ENCODE measurements at places on chromosomes 2 and 18.

- DNase-seq = no peak
Measured at GRCh38 chr2:195756218-195756942, 99.4 kb downstream of the SLC39A10 start.

DNA sequence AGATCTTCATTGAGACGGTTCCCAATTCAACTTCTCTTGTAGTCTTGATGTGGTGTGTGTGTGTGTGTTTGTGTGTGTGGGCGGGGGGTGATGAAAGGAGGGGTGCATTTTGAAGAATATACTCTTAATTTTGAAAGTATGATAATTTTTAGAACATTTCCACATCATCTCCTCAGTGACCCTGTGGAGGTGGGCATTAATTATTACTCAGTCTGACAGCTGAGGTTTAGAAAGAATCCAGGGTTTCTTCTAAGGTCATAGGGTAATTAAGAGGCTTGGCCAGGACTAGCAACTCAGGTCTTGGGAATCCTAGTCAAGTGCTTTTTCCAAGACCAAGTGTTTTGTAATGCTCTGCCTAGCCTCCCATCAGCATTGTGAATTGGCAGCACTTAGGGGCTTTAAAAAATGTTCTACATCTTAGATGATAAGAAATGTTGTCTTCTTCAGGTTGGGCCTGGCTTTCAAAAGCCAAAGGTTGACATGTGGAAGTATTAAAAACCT, 100.5 kb downstream of the SPTBN1 start:
- DNase-seq = no peak

GRCh38 chr2:200498402-200499162, 11.3 kb downstream of the KCTD18 start:
- no peak for DNase-seq

DNA sequence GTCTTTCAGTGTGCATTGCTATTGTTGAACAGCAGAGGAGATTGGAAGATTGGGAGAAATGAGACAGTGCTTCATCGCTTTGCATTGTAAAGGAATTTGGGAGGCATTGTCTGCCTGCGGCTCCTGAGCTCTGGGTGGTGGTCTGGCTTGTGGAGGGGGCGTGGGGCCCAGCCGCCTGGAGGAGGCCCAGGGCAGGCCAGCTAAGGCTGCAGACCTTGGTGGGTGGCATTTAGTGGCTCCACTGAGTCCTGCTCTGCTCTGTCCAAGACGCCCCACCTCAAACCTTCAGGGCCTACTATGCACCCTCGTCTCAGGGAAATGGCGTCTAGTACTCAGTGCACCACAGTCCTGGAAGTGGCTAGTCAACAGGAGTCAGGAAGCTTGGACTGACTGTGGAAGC, 5.7 kb upstream of the HS1BP3 start:
- DNase-seq = no peak

GRCh38 chr18:28269750-28270149, 92.8 kb upstream of the CDH2 start:
- DNase-seq = no peak

DNA sequence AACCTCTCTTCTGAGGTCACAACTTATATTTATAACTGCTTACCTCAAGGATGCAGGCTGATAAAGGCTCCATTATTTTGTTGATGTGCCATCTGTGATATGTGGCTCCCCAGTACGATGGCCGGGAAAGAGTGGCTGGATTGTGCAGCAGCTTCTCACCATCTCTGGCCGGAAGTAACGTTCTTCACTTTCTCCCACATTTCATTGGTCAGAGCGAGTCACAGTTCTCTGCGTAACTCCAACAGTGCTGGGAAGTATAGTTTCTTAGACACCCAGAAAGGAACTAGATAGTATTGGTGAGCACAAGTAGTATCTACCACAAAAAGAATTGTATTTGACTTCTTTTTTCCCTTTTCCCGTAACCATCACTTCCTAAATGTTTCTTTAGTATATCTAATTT, 28.7 kb downstream of the ZSWIM2 start:
- DNase-seq = no peak

DNA sequence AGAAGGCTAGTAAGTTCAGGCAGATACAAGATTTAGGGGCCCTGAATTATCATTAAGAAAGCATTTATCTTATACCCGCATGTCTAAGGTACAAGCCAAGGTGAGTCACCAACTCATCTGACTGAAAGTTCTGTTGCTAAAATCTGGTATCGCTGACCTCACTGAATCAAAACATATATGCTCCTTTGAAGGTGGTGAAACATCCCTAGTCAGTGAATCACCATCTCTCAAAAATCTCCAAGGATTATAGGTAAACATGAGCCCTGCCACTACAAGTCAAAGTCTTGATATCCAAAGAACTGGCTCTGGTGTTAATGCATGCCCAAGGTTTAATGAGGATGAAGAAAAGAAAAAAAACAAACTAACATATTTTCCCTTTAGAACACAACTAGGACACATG, 43.5 kb downstream of the IRS1 start:
- no peak for DNase-seq

- no peak for DNase-seq
Measured at GRCh38 chr2:43538034-43538670, 57.7 kb downstream of the THADA start.

DNA sequence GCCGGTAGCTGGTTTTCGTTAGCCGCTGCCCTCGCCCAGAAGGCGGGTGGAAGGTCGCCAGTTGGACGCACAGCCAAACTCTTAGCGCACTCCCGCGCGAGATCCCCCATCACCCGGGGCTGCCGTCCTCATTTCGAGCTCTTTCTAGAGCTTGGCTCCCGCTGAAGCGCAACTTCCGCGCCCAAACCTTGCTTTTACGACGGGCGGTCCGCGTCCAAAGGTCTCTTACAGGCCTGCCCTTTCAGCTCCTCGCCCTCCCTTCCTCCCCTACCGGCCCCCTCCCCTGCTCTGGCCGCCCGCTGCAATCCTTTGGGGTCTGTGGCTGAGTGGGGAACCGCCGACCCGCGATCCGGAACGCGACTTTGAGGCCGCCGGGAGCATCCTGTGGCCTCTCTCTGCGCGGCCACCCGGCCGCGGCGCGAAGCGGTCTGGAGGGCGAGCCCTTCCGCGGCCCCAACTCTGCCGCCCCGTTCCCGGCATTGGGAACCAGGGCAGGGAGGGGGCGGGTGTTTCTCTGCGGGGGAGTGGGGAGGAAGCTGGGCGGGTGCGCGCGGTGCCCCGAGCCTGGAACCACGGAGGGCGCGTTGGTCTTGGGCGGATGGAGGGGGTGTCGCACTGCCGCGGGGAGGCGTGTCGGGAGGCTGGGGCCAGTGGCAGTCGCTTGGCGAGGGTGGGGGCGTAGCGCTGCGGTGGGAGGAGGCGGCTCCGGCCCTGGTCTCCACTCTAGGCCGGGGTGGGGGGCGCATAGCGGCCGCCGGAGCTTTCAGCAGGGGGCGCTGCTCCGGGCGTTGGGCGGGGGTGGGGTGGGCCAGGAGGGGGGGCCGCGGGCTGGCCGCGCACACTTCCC, at the start of gene GDF7:
TSS of gene GDF7 (plus strand) at position 841 of the 847 bp plus-strand sequence. CDS start 96 bp downstream, outside the sequence.
- no peak for DNase-seq

DNA sequence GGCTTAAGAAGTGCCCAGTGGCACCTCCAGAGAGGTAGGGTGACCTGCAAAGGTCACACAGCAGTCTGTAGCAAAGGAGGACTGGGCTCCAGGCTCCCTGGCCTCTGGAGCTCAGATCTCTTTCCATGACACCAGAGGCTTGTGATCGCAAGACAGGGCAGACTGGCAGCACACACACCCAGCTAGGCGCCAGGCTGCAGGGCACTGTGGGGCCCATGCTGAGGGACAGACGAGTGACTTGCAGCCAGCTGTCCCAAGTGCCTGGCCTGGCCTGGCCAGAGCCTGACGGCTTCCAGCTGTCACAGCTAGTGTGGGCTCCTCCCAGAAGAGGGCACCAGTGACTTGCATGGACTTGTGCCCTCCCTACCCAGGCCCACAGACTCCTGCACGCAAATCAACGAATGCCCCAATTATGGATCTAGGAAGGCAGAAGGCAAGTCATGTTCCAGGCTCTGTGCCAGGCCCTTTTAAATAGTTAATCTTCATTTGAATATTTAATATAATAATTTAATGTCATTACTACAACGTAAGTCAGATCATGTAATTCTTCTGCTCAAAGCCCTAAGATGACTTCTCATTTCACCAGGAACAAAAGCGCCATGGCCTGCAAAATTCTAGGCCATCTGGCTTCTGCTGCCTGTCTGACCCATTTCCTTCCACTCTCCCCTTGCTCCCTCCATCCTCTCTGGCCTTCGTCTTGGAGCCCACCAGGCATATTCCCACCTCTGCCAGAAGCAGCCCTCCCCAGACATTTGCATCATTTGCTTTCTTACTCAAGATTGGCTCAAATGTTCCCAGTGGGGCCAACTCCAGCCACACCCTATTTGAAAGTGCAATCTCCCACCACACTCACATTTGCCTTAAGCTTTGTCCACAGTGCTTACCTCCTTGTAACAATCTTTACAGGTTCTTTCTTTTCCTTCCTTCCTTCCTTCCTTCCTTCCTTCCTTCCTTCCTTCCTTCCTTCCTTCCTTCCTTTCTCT, 3.7 kb upstream of the SPEG start:
- peak; percentile 23 for DNase-seq

- DNase-seq = no peak
Measured at GRCh38 chr2:177010146-177010545, 202.4 kb upstream of the HNRNPA3 start.

DNA sequence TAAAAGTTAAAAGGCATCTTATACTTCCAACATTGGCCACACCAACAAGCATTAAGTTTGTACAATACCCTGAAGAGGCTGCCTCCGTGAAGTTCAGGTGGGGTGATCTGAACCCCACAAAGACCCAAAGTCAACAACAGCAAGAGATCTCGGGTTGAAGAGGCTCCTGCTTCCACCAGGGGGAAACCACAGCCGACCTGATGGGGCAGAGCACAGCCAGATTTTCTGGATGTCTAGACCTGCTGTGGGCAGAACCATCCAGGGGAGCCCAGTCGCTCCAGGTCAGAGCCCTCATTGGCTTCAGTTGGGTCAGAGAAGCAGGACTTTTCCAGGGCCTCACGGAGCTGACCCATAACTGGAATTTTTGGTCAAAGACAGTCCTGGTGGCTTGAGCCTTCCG, 66.5 kb upstream of the ACKR3 start:
- DNase-seq = no peak

- DNase-seq = no peak
Measured at GRCh38 chr2:43088143-43089073, 138.0 kb downstream of the ZFP36L2 start.

DNA sequence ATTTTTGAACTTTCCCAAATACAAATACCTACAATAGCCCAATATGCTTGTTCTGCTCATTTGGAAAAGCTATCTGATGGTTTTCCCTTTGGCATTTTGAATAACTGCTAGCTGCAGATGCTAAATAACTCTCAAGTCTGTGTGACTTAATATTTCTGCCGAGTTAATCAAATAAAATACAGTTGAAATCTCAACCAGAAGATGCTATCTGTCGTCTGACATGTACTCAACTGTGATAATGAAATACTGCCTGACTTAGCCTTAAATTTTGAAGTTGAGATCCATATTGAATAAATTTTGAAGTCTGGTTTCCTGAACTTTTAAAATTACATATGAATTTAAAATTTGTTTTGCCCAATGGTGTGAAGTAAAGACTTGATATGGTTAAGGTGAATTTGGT, 204.4 kb upstream of the MEX3C start:
- DNase-seq = no peak

DNA sequence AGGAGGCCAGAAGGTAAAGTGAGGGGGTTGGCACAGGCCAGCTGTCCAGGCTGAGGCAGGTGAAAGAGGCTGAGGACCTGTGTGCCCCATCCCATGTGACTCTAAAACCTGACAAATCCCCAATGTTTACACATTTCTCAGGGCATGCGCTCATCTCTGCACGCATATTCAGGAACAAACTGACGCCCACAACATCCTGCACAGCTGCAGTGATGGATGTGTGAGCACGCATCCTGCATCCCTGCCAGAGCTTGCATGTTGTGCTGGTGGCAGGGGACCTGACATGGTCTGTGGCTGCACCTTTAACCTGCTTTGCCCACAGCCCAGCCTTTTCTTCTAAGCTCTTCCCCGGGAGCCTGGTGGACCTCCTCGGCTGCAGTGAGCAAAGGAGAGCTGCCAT, 83.1 kb downstream of the FBXO15 start:
- DNase-seq = no peak

DNA sequence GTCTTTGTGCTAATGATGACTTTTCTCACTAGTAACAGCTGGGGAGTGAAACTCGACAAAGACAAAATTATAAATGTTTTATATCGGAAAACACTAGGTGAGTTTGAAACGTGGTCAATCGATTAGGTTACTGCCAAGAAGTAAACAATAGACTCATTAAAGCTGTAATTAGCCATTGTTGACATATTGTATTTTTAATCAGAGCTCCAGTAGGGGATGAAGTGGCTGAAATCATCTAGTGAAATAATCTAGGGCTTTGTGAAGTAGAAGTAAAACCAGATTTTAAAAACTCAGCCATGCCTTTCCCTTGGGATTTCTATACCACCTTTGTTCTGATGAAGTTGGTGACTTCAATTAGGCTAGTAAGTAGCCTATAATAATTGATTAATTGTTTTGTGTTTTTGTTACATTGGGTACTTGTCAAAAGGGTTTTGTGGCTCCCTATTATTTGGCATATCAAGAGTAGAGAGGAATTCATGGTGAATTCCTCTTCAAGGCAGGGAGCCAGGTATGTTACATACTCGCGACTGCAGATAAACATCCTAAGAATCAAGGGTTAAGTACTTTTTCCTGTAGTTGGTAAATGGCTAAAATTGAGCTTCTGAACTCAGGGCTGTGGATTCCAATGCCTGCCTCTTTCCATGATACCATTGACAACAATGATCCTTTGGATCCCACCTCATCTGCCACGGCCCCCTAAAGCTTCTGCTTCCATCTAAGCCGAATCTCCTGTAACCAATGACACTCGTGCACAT, 31.6 kb downstream of the RAB27B start:
- DNase-seq = no peak

DNA sequence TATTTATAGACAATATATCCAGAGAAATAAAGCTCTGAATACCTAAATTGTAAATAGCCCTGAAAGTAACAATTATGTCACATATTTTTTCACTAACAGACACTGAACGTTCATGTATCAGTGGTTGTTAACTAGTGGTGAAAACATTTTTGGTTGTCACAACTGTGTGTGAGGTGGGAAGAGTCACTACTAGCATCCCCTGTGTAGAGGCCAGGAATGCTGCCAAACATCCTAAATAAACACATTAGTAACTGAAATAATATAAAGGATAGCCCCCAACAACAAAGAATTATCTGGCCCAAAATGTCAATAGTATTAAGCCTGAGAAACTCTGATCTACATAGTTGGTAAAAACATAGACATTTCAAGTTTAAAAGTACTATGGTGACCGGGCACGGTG, 64.5 kb downstream of the ROCK1 start:
- DNase-seq = no peak

- DNase-seq = no peak
Measured at GRCh38 chr2:128264881-128265607, 53.6 kb downstream of the HS6ST1 start.

- peak; percentile 71 for DNase-seq
Measured at GRCh38 chr18:45837283-45838070, 12.0 kb downstream of the SIGLEC15 start.

Measured in DMS153 (cell line).